ENCODE measurements at places on chromosomes 12 and 14. TPM values are rescaled to one million over a fixed set of nuclear protein-coding genes. Genes with fewer than 3 reads are reported as not detected.

ZNF891 gene
- total RNA-seq = 0.78 TPM

SOX5 gene
- total RNA-seq = 32.2 TPM

WASHC4 gene
- 26.1 TPM for total RNA-seq

SOAT2 gene
- 0.25 TPM for total RNA-seq

SSTR1 gene
- 8.2 TPM for total RNA-seq
